Activated naive CD4-positive, alpha-beta T cell treated with anti-CD3 and anti-CD28 coated beads for 36 hours (primary cell): ENCODE measurements at places on chromosomes 12 and 14.
A peak's percentile ranks its signal among the peaks of the same experiment; 100 is the strongest.

- no peak for DNase-seq
Measured at GRCh38 chr14:78592616-78593219, 422.5 kb downstream of the NRXN3 start.

GRCh38 chr12:120089105-120089504 lies 27.4 kb downstream of the RAB35 start:
- no peak for DNase-seq

- DNase-seq = no peak
Measured at GRCh38 chr14:64421166-64421565, 33.0 kb downstream of the MTHFD1 start.

DNA sequence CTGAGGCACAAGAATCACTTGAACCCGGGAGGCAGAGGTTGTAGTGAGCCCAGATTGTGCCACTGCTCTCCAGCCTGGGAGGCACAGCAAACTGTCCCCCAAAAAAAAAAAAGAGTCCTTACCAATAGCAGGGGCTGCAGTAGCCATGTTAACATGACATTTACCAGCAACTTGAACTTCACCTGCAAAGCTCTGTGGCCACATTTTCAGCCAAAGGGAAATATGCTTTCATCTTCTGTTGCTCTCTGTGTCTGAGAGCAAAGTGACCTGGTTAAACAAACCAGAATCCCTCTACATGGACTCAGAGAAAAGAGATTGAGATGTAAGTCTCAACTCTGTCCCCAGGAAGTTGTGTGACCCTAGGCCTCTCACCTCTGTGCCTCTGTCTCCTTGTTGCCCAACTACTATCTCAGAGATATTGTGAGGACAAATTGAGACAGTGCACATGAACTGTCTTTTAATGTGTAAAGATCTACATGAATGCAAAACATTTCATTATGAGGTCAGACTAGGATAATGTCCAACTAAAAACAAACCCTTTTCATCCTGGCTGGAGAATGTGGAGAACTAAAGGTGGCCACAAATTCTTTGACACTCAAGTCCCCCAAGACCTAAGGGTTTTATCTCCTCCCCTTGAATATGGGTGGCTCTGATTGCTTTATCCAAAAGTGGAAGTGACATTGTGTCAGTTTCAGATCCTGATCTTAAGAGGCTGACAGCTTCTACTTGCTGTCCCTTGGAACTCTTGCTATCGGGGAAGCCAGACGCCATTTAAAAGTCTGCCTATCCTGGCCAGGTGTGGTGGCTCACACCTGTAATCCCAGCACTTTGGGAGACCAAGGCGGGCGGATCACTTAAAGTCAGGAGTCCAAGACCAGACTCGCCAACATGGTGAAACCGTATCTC lies 24.7 kb upstream of the P2RX4 start:
- no peak for DNase-seq

- DNase-seq = no peak
Measured at GRCh38 chr14:37253905-37254304, 56.2 kb downstream of the MIPOL1 start.

- DNase-seq = no peak
Measured at GRCh38 chr12:31201382-31201781, 124.6 kb downstream of the SINHCAF start.

- no peak for DNase-seq
Measured at GRCh38 chr14:66414511-66414910, 71.7 kb upstream of the CCDC196 start.

- DNase-seq = no peak
Measured at GRCh38 chr14:100142073-100143040, 17.1 kb downstream of the DEGS2 start.

GRCh38 chr14:99612738-99613330 lies 8.8 kb upstream of the CCDC85C start:
- DNase-seq = no peak

DNA sequence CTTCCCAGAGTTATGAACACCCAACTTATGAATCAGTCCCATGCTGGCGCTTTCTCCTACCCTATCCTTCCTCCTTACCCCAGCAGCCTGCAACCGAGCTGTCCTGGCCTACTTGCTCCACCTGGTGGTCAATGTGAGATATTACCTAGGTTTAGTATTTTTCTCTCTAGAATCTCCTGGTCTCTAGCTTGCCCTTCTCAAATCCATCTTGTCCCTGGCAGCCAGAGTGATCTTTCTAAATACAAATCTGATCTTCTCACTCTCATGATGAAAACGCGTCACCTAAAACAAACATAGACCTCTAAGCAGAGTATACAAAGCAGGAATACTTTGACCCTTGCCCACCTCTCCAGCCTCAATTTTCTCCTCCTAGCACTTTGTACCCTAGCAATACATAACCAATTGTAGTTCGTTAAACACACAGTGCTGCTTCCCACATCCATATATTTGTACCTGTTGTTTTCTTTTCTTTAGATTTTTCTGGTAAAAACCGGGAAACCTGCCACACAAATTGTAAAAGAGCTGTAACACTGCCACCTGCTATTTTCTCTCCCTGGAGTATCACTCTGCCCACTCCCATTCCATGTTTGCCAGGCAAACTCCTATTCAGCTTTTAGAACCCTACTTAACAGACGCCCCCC lies 20.0 kb upstream of the TCP11L2 start:
- peak; percentile 69 for DNase-seq

DNA sequence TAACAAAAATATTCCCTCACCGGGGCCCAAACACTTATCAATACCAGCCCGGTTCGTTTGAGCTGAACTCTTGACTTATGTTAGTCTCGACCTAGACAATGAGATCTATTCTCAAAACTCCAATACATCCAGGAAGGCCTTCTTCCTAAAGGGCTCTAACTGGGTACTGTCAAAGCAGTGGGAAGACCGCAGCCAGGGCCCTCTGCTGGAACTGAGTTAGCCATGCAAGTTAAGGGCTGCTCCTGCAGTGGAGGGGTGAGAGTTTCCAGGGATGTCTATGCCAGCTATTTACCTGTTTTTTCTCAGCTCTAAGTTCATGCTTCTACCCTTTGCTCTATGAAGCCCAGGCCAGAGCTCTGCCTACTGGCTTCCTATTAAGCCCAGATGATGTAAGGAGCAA lies 348.8 kb downstream of the GXYLT1 start:
- DNase-seq = no peak

GRCh38 chr12:64389154-64389553 lies 1.4 kb downstream of the C12orf56 start:
- no peak for DNase-seq

DNA sequence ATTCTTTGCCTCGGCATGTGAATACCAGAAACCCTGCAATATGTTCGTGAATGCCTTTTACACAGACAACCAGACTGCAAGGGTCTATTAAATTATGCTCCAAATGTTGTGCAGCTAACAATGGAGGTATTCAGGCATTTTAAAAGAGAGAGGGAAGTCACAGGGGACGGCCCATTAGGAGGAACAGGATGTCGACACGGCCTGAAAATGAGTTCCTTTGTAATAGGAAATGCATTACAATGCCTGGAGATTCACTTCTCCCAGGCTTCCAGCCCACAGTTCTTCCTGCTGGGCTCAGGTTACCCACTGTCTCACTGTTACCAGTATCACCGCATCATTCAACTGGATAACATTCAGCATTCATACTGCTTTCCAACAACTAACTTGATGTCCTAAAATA lies 2.5 kb downstream of the DUSP6 start:
- DNase-seq = peak; percentile 23

DNA sequence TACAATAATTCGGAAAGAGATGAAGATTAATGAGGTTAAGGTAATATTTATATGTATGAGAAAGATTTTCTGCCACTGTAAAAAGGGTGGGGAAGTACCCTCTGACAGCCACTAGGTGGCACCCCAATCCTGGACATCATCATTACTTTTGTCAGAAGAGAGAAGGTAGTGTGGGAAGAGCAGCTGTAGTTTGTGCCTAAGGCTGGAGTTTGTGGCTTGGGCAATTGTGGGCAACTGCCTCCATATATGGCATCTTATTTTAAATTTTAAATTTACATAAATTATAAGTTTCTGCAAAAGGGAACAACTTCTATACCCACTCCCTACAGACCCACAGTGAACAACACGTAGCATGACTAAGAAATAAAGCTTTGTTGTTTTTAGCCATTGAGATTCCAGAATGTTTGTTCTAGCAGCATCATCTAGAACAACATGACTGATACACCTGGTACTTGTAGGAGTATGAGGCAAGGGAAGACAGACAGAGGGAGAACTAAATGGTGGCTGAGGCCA lies 34.4 kb upstream of the SYCP3 start:
- DNase-seq = peak; percentile 78

GRCh38 chr12:103336940-103337339 lies 158.8 kb downstream of the C12orf42 start:
- no peak for DNase-seq

GRCh38 chr14:87161502-87161901 lies 831.5 kb downstream of the GALC start:
- no peak for DNase-seq

- no peak for DNase-seq
Measured at GRCh38 chr14:56244138-56244789, 126.1 kb downstream of the PELI2 start.

- DNase-seq = no peak
Measured at GRCh38 chr12:119372540-119372939, 38.0 kb downstream of the CCDC60 start.

- no peak for DNase-seq
Measured at GRCh38 chr14:104385531-104386101, 193.9 kb upstream of the C14orf180 start.

DNA sequence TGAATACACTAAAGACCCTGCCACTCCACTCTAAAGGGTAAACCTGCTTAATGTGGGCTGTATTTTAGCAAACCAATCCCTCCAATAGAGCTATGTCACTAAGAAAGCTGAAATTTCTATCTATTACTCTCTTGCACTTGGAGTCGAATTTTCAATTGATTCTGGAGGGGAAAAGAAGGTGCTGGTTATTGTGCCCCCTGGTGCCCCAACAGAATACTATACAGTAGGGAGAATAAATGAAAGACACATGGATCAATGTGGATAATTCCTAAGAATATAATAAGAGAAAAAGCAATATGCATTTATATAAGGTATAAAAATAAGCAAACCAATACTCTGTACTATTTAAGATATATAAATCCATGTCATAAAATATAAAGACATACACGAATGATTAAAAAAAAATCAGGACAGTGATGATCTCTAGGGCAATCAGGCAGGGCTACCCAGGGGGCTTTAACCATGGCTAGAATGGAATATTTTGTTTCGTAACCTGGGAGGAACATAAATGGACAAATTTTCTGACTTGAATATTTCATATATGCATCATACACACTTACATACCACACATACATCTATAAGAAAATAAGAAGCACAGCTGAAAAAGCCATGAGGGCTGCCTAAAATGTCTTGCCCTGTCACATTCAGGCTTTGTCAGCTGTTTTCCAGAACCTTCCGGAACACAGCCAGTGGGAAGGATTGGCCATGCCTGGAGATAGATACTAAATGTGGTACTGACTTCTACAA lies 54.4 kb downstream of the EFCAB11 start:
- peak; percentile 16 for DNase-seq
